ENCODE measurements at places on chromosomes 5 and 9. TPM values are rescaled to one million over a fixed set of nuclear protein-coding genes. Genes with fewer than 3 reads are reported as not detected.

CD180 gene
- not detected for total RNA-seq

BARX1 gene
- total RNA-seq, result 0.73 TPM

ZNF300 gene
- total RNA-seq, result 7.7 TPM

FSD1L gene
- total RNA-seq, result 7.0 TPM

CNTNAP3 gene
- total RNA-seq, result 2.7 TPM

OXCT1 gene
- 25.7 TPM for total RNA-seq

HRCT1 gene
- 0.62 TPM for total RNA-seq

SPARC gene
- total RNA-seq, result 15,667 TPM

GRCh38 chr9:137411260-137411644 lies 11.7 kb downstream of the EXD3 start:
- DNase-seq, result no peak

DNA sequence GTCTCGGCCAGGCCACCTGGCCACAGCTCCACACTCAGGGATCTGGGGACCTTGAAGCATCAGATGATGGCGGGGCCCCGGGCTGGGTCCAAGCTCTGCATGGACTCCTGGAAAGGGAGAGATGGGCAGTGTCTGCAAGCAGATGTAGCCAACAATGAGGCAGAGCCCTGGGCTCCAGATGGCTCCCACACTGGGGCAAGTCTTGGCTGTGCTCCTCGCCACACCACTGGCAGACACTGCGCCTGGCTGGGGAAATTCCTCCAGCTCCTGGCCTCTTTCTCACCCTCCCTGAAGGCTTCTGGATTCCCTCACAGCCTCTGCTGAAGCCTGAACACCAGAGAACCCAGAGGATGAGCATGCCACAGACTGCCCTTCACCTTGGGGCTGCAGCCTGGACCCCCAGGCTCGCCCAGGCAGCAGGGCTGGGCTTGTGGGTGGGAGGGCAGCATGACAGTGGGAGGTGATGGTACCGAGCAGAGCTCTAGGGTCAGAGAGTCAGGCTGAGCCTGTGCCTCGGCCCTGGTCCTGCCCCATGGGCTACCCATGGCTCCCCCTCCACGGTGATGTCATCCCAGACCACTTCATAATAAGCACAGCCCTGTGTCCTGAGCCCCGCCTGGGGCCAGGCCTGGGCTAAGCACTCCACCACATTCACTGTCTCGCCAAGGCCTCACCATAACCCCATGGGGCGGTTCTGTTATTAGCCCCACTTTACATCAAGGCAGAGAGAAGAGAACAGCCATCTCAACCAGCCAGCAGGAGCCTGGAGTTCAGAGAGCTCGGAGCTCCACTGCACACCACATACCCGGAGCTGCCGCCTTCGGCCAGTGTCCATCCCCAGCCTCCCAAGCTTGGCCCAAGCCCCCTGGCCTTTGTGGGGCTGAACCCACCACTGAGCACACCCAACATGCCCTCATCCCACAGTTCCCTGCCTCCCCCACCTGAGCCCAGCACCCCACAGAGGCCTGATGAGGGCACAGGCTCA lies 62.2 kb upstream of the ADAMTS2 start:
- DNase-seq, result no peak

- no peak for DNase-seq
These were observed 265.0 kb downstream of the TRPM3 start for GRCh38 chr9:70856411-70856810.

GRCh38 chr9:84636436-84636835 lies 33.1 kb upstream of the NTRK2 start:
- DNase-seq, result no peak

GRCh38 chr5:65914641-65915196 lies 11.7 kb upstream of the ERBIN start:
- no peak for DNase-seq

DNA sequence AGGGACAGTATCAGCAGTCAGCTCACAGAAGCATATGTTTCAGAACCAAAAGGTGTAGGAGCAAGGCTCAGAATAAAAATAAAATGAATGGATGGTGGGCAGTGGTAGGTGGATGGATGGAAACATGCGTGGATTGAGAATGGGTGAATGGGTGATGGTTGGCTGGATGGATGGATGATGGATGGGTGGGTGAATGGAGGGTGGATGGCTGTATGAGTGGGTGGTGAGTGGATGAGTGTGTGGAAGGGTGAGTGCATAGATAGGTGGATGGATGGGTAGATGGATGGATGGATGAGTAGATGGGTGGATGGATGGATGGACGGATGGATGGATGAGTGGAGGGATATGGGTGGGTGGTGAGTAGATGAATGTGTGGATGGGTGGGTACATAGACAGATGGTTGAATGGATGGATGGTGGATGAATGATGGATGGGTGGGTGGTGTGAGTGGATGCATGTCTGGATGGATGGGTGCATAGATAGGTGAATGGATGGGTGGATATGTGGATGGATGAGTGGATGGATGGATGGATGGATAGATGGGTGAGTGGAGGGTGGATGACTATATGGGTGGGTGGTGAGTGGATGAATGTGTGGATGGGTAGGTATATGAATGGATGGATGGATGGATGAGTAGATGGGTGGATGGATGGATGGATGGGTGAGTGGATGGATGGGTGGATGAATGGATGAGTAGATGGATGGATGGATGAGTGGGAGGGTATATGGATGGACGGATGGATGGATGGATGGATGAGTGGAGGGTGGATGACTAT lies 164.2 kb downstream of the C9orf50 start:
- no peak for DNase-seq

GRCh38 chr9:119961774-119962424 lies 592.7 kb upstream of the BRINP1 start:
- DNase-seq, result no peak

GRCh38 chr9:124654431-124654830 lies 116.7 kb downstream of the NR6A1 start:
- peak; percentile 35 for DNase-seq

DNA sequence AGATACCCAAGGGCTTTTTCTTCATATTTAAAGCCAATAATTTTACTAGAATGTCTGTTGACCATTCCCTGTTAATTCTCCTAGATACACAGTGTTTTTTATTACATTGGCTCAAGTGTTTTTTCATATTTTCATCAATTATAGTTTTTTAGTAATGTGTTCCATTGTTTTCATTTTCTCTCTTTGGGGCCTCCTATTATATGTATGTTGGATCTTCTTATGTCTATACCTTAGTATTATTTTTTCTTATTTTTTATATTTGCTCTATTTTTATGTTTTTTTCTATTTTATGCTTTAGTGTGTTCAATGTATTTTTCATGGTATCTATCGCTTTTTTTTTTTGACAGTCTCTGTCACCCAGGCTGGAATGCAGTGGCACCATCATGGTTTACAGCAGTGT lies 7.5 kb downstream of the KIAA1958 start:
- no peak for DNase-seq

DNA sequence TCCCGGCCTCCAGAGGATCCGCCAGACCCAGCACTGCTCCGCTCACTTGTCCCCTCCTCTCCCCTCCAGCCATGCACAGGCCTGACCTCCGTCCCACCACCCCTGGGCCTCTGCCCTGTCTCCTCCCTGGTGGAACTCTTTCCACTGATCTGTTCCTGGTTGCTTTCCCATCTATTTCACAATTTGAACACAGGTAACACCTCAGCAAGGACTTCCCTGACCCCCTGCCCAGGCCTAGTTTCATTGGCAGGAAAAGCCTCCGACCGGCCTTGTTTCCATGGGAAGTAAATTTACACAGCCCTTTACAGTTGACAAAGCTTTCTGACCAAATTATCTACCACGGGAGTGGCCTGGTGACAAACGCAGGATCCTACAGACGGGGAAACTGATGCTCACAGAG lies 14.8 kb downstream of the QSOX2 start:
- no peak for DNase-seq

GRCh38 chr5:125372694-125373631 lies 626.5 kb upstream of the ZNF608 start:
- peak; percentile 74 for DNase-seq

GRCh38 chr5:29262339-29263123 lies 1931.0 kb upstream of the CDH6 start:
- DNase-seq, result no peak

DNA sequence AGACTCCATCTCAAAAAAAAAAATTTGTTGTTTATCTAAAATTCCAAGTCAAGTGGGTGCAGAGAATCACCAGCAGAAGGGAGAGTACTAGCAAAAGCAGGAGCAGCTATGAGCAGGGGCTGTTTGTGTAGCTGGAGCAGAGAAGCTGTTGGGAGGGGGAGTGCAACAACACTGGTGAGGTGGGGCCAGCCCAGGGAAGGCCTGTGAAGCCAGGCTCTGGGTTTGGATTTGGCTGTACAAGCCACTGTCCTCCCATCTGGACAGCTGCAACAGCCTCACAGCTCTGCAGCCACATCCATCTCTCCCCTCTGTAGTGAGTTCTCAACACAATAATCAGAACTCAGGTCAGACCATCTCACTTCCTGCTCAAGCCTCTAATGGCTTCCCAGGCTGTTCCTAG lies 59.4 kb downstream of the TMOD1 start:
- DNase-seq, result no peak

- no peak for DNase-seq
These were observed at the start of gene PCDHGA9 for GRCh38 chr5:141402553-141403243. PCDHGA9 (plus strand) TSS chr5:141402778; CDS start chr5:141402953, 175 bp downstream.

- DNase-seq, result no peak
These were observed 62.1 kb upstream of the CTXN3 start for GRCh38 chr5:127586811-127587210.

DNA sequence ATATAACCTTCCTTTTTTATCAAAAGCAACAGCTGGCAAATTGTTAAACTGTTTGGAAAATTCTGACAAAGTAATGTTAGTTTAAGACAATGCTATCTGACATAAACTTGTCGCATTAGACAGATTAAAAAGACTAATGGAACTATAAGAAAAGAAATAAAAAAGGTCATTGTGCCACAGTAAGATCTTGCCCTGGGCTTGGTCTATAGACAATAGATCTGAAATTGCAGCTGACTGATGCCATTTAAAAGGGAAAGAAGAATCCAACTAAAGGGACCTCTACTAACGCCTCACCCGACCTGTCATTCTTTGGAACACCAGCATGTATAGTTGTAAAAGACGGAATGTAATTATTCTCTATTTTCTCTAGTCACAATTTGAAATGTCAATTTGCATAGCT lies 644.4 kb upstream of the GRAMD2B start:
- DNase-seq, result no peak

DNA sequence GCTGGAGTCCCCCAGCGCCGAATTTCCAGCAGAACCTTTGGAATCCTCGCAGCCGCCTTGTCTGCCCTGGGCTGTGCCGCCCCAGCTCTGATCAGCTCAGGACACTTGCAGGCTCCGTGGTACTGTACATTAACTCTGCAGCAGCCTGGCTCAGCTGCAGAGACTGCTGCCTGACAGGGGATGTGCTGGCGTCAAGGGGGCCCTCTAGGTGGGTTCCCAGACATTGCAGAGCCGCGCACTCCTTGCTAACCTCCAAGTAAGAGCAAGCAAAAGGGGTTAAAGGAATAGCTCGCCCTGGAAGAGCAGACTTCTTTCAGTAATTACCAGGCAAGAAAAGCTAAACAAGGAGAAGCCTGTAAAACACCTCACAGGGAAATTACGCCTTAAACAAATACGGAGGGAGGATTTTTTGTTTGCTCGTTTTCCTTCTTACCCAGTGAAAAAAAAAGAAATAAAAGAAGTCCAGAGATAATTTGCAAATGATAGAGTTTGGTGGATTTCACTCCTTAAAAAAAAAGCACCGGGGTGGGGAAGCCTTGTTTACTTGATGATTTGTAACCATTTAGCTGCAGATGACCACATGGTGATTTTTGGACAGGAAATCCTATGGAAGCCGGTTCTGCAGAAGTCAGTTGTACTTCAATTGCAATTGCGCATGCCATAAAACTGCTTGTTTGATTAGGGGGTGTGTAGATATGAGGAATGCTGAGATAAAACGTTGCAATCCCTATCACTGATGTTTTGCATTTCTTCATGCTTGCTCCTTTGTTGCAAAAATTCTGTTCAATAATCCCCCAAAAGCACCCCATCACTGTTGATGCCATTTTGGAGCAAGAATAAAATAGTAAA lies 305.8 kb downstream of the PDE4D start:
- DNase-seq, result peak; percentile 83

- DNase-seq, result no peak
These were observed 82.7 kb downstream of the HSD17B3 start for GRCh38 chr9:96219026-96219899.

- no peak for DNase-seq
These were observed 265.7 kb upstream of the ANKRD55 start for GRCh38 chr5:56498759-56499395.

DNA sequence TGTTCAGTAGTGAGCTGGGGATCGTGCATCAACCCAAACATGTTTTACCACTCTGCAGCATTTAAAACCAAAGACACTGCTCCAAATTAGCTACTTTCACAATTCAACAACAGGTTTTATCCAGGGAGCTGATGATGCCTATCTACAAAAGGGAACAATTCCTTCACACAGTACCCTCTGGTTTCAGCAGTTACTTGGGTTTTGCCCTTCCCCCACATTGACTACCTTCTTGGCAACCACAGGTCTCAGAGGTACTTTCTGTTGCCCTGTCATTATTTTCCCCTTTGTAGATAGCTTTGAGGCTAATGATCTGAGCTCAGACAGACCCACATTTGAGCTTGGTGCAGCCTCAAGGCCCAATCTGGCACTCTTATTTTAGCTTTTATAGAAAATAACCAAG lies 96.1 kb downstream of the WDR41 start:
- DNase-seq, result no peak

- no peak for DNase-seq
These were observed 83.7 kb downstream of the PDE8B start for GRCh38 chr5:77294185-77294584.

- DNase-seq, result peak; percentile 42
These were observed 24.6 kb downstream of the GFPT2 start for GRCh38 chr5:180328296-180329137.

DNA sequence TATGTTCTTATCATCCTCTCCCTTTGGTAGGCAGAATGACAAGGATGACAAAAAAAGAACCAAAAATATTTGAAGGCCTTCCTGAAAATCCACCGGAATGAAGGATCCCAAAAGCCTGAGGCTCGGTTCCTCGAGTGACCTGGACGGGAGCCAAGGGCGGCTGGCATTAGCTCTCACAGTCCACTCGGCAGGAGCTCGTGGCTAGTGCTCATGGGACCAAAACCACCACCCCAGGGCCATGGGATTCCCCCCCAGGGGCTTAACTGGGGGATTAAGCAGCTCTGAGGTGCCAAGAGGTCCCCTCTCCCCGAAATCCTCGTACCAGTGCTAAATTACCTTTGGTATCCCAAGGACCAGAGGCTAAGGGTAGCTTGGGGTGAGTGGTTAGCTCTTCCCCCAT lies 586 bp upstream of the PDZD2 start:
- no peak for DNase-seq

All from astrocyte (in vitro differentiated cells and primary cell).